ENCODE measurements at places on chromosomes 6 and 20.

DNA sequence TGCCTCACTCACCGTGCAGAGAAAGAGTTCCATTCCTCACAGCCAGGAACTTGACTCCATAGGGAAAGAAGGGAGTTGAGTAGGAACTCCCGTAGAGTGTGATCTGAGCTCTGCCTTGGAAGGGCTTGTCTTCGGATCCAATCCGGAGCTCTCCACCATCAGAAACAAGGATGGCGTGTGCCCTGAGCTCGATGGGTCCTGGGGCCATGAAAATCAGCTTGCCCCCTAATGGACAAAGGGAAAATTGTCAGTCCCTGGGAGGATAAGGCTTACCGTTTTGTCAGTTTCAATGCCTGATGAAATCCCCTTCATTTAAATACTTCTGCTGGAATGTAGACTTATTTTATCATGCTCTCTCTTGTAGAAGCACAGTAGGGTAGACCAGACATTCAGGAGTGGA lies 153.3 kb downstream of the PKHD1 start:
- no peak for DNase-seq

- no peak for DNase-seq
Observed at GRCh38 chr6:21359926-21360325, 233.6 kb upstream of the SOX4 start.

- DNase-seq = peak; percentile 42
Observed at GRCh38 chr6:156778454-156779205, 1.5 kb downstream of the ARID1B start.

DNA sequence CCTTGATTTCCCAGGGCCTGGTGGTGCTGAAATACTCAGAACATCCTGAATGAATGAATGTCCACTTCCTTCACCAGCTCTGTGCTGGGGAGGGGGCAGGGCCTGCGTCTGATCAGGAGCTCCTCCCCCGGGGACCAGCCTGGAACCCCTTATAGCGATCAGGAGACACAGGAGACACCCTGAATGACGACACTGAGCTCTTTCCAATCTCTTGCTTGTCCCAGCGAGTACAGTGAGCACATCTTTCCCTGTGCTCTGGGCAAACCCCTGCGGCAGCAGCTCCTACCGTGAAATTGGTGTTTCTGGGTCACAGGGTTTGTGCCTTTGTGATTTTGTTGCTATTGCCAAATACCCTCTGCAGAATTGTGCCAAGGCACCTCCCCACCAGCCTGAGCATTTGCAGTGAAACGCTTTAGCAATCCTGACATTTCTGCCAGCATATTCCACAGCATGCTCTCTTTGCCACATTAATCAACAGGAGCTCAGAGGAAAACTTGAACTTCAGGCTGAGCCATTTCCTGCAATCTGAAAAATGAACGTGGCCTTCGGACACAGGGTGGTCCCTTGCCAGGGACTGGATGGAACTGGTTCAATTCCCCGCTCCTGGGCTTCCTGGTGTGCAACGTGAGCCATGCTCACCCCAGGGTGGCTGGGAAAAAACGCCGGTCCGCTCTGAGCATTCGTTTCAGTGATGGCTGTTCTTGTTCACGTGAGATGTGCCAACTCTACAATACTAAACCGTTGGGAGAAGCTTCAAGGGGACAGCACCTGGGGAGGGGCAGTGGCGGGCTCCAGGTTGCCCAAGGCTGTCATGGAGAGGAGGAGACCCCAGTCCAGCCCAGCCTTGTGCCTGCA lies 23.1 kb upstream of the MRGBP start:
- no peak for DNase-seq

- no peak for DNase-seq
Observed at GRCh38 chr6:3809515-3809891, 39.7 kb upstream of the FAM50B start.

- no peak for DNase-seq
Observed at GRCh38 chr20:54843865-54844264, 368.5 kb downstream of the DOK5 start.

GRCh38 chr6:27897580-27898206 lies 14.5 kb downstream of the OR2B2 start:
- no peak for DNase-seq

GRCh38 chr20:10721137-10721896 lies 47.5 kb upstream of the JAG1 start:
- no peak for DNase-seq

- no peak for DNase-seq
Observed at GRCh38 chr6:83589076-83589475, 76.7 kb downstream of the PRSS35 start.

DNA sequence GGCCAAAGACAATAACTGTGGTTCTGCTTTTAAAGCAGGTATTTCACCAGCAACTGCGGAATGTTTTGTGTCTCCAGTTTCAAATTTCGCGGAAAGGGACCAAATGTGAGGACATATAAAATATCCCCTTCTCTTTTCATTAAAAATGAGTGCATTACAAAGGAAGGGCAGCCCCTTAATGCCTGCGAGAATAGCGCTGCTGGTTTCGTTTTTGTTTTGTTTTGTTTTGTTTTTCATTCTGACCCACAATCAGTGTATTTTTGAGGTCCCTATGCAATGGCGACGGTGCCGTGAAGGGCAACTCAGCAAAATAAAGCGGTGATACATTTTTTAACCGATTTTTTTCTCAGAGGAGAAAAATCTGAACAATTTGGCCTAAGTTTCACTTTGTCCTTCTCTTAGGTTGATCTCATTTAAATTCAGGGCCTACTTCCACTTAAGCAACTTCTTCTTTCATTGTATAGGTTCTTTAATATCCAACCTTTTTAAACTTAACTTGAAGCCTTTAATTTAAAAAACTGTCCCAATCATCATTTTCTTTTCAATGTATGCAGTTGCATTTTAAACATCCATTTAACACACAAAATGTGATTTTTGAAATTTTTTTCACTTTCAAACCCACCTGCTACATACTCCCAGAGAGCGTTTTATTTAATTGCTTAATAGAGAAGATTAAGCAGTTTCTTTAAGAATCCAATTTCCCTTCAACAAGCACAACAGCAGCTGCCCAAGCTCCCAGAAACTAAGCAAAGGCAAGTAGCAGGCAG lies 2.9 kb upstream of the HIVEP2 start:
- no peak for DNase-seq

- DNase-seq = peak; percentile 34
Observed at GRCh38 chr20:46757754-46758678, 48.6 kb downstream of the SLC2A10 start.

GRCh38 chr6:127317388-127318128 lies 25.9 kb downstream of the ECHDC1 start:
- DNase-seq = no peak

DNA sequence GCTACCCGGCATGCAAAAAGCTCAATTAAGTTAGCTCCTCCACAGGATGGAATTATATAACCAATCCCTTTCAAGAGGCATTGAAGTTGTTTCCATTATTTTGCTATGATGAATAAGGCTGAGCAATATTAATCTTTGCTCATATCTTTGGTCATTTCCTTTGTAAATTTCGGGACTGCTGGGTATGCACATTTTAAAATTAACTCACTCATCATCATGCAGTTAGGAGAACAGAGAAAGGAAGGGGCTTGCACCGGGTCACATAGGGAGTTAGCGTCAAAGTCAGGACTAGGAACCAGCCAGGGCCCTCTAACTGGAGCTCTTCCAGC lies 430 bp upstream of the FAM110A start:
- DNase-seq = no peak

- DNase-seq = no peak
Observed at GRCh38 chr6:35082046-35082732, 59.0 kb downstream of the TCP11 start.

Data from activated effector memory CD4-positive, alpha-beta T cell treated with Interleukin-2 at 50 U/mL for 16 hours (primary cell).